ENCODE measurements at places on chromosomes 4 and X.

- DNase-seq: no peak
These were observed 73.5 kb downstream of the CLCN5 start for GRCh38 chrX:49995795-49996455.

GRCh38 chrX:125210146-125210545 is 109.5 kb upstream of the TEX13C start:
- DNase-seq: no peak

GRCh38 chr4:38023347-38024205 is 63.4 kb downstream of the PTTG2 start:
- DNase-seq: no peak

- no peak for DNase-seq
These were observed 80.8 kb upstream of the CLNK start for GRCh38 chr4:10765386-10765785.

DNA sequence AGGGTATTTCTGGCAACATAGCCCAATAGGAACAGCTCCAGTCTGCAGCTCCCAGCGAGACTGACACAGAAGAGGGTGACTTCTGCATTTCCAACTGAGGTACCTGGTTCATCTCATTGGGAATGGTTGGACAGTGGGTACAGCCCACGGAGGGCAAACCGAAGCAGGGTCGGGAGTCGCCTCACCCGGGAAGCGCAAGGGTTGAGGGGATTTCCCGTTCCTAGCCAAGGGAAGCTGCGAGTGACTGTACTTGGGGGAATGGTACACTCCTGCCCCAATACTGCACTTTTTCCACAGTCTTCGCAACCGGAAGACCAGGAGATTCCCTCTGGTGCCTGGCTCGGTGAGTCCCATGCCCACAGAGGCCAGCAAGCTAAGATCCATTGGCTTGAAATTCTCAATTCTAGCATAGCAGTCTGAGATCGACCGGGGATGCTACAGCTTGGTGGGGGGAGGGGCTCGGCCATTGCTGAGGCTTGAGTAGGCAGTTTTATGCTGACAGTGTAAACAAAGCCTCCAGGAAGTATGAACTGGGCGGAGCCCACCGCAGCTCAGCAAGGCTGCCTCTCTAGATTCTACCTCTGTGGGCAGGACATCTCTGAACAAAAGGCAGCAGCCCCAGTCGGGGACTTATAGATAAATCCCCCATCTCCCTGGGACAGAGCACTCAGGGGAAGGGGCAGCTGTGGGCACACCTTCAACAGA is 14.0 kb upstream of the ADAD1 start:
- DNase-seq: no peak

DNA sequence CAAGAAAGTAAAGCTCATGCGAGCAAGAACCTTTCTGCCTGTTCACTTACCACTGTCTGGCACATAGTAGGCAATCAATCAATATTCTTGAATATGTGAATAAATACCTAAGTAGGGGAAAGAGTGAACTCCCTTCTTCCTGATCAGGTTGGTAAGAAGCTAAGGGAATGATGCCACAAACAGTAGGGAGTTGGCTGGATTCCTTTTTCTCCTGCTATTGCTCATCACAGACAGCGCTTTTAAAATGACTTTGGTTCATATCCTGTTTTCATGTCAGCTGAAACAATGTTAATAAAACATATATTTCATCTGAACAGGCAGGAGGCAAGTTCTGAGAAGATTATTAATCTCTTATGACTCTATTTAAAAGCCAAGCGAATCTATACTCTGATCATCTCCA is 99.2 kb downstream of the NSUN7 start:
- DNase-seq: no peak

- DNase-seq: no peak
These were observed 14.8 kb downstream of the SHROOM3 start for GRCh38 chr4:76449833-76450232.
